Activated naive CD4-positive, alpha-beta T cell (primary cell): ENCODE measurements at places on chromosomes 5 and 9.
A peak's percentile ranks its signal among the peaks of the same experiment; 100 is the strongest.

- no peak for DNase-seq
These were observed 129.6 kb upstream of the NMUR2 start for GRCh38 chr5:152534641-152535040.

GRCh38 chr9:16645970-16646369 lies 224.5 kb downstream of the BNC2 start:
- no peak for DNase-seq

GRCh38 chr5:167643631-167644280 lies 647.7 kb upstream of the WWC1 start:
- no peak for DNase-seq

DNA sequence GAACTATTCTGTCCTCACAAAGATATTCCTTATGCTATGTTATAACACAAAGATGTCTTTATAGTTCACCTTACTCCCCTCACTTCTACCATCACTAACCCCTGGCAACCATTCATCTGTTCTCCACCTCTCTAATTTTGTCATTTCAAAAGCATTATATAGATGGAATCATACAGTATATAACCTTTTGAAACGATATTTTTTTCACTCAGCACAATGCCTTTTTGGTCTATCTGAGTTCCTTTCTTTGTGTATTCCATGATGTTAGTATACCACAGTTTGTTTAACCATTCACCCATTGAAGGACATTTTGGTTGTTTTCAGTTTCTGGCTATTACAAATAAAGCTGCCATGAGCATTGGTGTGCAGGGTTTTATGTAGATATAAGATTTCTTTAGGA lies 35.8 kb upstream of the STOM start:
- DNase-seq = no peak

- DNase-seq = no peak
These were observed 22.6 kb downstream of the DBH start for GRCh38 chr9:133658442-133659431.

DNA sequence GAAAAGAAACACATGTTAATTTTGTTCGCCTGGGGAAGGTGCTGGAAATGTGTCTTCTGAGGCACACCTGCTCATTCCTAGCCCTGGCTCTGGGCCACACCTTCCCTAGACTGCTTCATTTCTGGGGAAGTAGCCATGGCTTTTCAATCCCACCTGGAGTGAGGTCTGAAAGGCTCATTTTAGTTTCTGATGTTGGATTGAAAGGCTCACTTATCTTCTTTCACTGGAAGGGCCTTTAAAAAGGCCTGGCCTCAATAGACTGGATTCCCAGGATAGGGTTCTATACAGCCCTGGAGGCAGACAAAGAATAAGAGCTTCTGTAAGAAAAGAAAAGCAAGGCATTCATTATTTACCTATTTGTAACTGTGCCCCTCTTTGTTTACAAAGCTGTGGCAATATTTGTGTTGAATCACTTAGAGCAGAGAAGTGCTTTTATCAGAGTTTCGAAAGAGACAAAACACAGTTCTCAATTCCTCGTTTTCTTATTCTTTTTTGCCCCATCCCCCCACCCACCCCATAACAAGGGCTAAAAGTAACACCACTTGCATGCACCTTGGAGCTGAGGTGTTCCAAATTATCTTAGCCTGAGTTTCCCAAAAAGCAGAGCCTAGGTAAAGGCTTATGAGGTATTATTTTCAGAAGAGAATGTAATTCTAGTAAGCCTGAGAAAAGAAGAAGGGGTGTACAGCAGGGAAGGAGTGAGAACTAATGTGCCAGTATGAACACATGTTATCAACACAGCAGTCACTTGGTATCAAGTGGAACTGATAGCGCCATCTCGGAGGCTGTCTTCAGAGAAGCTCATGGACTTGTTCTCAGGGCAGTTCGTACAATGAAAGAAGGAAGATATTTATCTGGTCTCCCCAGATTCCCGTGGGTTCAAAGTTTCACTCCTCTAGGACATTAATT lies 413.1 kb downstream of the KCTD16 start:
- no peak for DNase-seq

- DNase-seq = no peak
These were observed 402.0 kb downstream of the ELAVL2 start for GRCh38 chr9:23423999-23424398.

GRCh38 chr5:160743027-160743426 lies 109.0 kb downstream of the ATP10B start:
- DNase-seq = no peak

DNA sequence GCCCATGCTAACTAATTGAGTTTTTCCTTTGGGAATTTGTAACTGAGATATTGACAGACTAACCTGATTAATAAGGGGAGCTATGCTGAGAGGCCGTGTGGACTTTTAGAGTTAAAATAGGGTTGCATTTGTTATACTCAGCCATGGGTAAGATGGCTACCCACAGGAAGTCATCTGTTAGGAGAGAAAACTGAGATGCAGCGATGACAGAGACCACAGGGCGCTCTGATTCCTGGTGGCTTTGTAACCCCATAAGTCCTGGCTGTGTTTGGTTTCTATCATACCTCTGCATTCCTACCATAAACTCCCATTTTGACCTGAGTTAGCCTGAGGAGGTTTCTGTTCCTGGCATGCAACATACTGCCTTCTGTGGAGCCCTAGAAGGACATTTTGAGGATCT lies 19.5 kb upstream of the PANK3 start:
- no peak for DNase-seq

DNA sequence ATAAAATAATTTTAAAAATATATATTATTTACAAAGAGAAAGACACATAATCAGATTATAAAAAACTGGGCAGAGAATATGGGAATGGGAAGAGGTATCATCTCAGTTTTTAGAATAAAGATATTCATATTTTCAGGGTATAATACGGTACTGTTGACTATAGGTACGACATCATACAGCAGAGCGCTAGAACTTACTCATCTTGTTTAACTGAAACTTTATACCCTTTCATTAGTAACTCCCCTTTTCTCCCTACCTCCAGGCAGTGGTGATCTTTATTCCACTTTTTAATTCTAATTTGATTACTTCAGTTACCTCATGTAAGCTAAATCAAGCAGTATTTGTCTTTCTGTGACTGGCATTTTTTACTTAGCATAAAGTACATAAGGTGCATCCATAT lies 742.1 kb downstream of the MTRR start:
- DNase-seq = no peak

DNA sequence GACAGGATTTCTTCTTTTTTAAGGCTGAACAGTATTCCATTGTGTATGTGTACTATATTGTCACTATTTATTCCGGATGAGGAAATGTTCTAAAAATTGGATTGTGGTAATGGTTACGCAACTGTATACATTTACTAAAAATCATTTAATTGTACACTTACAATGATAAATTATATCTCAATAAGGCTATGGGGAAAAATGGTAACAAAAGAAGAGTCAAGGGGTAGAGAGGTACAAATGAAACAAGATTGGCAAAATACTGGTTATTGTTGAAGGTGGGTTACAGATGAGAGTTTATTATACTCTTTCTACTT lies 62.3 kb upstream of the TNFAIP8 start:
- DNase-seq = no peak

- no peak for DNase-seq
These were observed 59.7 kb downstream of the RCL1 start for GRCh38 chr9:4852419-4852818.

DNA sequence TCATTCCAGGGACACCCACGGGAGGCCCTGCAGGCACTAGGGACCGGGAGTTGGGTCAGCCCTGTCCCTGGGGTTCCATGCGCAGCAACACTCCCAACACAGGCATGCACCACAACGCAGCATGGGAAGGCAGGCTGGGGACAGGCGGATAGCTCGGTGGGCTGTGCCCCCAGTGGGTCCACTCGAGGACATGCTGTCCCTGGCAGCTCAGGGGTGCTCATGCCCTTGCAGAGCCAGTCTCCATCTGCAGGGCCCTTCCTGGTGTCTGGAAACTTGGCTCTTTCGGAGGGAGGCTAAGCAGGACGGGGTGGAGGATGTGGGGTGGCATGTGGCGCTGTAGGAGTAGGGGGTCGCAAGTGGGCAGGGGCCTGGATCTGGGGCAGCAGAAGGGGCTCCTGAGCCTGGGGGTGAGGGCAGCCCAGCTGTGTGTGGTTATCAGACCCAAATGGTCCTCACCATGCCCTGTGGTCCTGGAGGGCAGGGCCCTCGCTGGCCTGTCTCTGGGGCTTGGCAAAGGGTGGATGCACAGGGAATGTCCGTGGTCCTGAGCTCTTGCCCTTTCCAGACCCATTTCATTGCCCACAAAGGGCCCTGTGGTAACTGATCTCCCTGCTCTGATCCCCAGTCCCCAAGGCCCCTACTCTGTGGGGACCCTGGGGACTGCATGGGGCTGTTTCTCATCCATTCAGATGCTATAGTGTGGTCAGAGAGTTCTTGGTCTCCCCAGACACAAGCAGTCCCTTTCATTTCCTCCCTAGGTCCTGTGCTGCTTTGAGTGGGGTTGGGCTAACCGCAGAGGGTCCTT lies 90.3 kb upstream of the PHYKPL start:
- no peak for DNase-seq

DNA sequence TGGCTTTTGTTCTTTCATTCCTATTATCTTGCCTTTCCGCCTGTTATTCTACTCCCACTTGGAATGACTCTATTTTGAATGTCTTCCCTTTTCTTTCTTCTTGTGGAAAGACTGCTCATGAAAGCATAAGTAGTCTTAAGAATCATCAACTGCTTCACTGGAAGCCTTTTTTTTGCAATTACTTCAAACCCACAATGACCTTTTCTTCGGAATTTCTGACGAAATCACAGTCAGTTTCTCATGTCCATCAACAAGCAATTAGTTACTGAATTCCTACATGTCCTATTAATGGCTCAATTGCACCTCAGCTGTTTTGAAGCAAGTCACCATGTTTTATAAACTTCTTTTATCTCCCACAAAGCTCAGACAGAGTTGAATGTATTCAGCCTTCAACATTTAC lies 196.2 kb downstream of the TARS1 start:
- DNase-seq = no peak

DNA sequence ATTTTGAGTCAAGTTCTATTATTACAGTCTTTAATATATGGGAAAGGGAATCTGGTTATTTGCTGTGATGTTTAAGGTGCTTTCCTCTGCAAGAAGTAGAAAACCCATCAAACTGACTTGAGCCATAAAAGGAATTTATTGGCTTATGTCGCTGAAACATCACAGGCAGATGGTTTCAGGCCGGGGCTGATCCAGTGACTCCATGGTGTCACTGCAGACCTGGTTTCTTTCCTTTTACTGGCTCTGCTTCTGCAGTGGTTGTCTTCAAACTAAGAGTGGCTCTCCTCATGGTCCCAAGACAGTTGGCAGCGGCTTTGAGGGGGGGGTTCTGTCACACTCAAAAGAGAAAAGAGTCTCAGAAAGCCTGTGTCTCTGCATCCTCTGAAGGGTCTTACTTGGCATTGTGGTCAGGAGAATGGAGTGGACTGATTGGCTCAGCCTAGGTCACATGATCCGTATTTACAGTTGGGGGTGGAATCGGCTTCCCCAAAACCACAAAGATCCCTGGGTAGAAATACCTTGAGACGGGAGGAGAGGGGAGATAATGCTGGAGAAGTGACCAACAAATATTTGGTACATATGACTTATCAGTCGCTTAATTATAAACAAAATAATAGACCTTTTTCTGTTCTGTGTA lies 106.3 kb downstream of the DAPK1 start:
- no peak for DNase-seq

DNA sequence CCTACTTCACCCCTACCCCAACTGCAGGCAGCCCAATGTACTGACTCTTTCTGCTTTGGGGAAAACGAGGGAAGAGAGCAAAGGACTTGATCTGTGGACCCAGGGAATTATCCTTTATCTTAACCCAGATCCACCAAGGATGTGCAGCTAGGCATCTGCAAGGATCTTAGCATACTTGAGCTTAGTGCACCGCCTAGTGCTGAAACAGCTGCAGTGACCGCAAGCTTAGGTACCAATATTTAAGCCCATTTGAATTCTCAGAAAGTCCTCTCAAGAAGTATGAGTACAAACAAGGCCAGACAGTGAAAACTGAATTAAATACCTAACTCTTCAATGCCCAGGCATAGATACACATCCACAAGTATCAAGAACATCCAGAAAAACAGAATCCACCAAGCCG lies 576.7 kb upstream of the ADAMTS16 start:
- DNase-seq = no peak

- DNase-seq = no peak
These were observed 219.7 kb upstream of the TUT7 start for GRCh38 chr9:86573886-86574285.

DNA sequence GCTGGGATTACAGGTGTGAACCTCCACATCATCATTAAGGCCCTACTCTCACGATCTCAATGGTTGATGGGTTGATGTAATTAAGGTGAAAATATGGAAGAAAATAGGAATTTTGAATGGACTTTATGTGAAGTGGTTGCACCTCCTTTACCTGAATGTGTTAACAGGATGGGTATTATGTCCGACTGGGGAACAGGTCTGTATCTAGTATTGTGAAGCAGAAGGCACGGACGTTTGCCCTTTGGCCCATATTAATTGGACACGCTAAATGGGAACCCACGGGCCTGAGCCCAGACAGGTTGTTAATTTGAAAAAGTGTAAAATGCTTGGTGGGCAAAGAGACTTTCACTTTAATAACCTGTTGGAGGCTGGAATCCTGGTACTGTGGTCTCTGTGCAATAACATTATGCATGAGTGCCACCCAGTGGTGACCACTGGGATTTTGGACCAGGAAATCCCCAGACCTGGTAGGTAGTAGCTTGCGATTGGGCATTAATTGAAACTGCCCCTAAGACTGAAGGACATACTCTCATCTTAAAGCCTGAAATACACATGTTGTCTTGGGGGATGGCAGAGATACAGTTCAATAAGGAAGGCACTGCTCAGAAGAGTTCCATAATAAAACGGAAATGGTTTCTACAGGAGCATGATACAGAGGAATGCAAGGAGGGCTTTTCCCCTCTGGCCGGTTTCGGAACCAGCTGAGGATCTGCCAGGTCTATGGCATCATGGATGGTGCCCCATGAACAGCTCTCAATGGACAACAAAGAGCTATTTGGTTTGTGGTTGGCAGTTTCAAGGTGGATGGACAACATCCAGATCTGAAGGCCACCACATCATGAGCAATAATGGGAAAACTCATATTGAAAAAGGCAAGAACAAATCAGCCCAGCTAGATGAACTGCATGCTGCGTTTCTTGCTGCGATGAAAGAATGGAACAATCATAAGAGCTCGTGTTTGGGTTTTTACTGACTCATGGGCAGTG lies 26.2 kb upstream of the BICD2 start:
- DNase-seq = peak; percentile 45

GRCh38 chr5:80507663-80508062 lies 19.8 kb downstream of the FAM151B start:
- no peak for DNase-seq

GRCh38 chr5:50984640-50985039 lies 318.2 kb downstream of the PARP8 start:
- no peak for DNase-seq

DNA sequence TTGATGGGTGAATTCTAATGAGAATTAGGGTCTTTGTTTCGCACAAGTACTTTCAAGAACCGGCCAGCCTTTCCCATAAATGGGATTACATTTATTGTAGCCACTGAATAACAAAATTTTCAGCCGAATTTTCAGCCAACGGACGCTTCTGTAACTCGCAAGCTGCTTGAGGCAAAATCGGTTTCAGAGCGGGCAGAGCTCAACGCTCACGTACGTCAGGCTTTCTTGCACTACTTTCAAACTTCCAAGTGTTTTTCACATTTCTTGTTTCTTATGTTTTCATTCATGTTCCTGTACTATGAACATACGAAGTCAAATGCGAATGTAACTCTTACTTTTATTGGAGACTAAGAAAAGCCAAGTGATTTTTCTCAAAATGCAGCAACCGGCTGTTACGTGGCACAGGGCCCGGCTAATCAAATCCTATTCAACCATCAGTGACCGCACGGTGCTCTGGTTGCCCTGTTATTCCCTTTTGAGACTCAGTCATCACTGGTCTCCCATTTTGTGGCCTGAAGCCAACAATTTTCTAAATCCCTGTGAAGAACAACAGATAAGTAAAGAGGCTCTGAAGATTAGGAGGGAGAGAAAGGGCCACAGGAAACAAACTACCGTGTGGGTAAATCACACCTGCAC lies 68.5 kb downstream of the SLC28A3 start:
- no peak for DNase-seq
